Esophagus muscularis mucosa (tissue), 4 donors: ENCODE measurements at places on chromosomes 11 and 22. TPM values are rescaled to one million over a fixed set of nuclear protein-coding genes. Genes with fewer than 3 reads are reported as not detected.

The APOBEC3H gene
- not detected for total RNA-seq

GRCh38 chr11:35418282-35419183 is 825 bp downstream of the SLC1A2 start:
- H3K27ac ChIP-seq = no peak overlapping the region
- H3K4me1 ChIP-seq = peaks cover 13% of the 10 kb centered on the region
- peaks cover 28% of the 10 kb centered on the region for H3K27me3 ChIP-seq
- no peaks in the 10 kb centered on the region for H3K36me3 ChIP-seq

- no peak overlapping the region for H3K4me3 ChIP-seq
- H3K27ac ChIP-seq = no peak overlapping the region
- H3K27me3 ChIP-seq = no peaks in the 10 kb centered on the region
- H3K36me3 ChIP-seq = no peaks in the 10 kb centered on the region
Observed at GRCh38 chr22:35116269-35116668, 50.3 kb downstream of the ISX start.

- H3K36me3 ChIP-seq = no peaks in the 10 kb centered on the region
- no peaks in the 10 kb centered on the region for H3K4me1 ChIP-seq
- H3K4me3 ChIP-seq = no peak overlapping the region
- peaks cover 44% of the 10 kb centered on the region for H3K27me3 ChIP-seq
Observed at GRCh38 chr22:48431014-48431413, 1396.7 kb downstream of the BRD1 start.

GRCh38 chr11:1765871-1766718 is 2.4 kb upstream of the CTSD start:
- H3K27me3 ChIP-seq = no peaks in the 10 kb centered on the region
- H3K4me1 ChIP-seq = peaks cover 22% of the 10 kb centered on the region
- peaks cover 3% of the 10 kb centered on the region for H3K36me3 ChIP-seq
- H3K4me3 ChIP-seq = no peak overlapping the region
- DNase-seq = no peak
- H3K27ac ChIP-seq = no peak overlapping the region

The TTC17 gene
- 61.0 TPM for total RNA-seq

The RFPL3 gene
- not detected for total RNA-seq
